ENCODE measurements at places on chromosomes 13 and 19. TPM values are rescaled to one million over a fixed set of nuclear protein-coding genes. Genes with fewer than 3 reads are reported as not detected.

- no peak for DNase-seq
Measured at GRCh38 chr13:113598081-113598410, 13.5 kb downstream of the TFDP1 start.

GRCh38 chr19:1675633-1676350 lies 23.4 kb upstream of the TCF3 start:
- DNase-seq: no peak

DNA sequence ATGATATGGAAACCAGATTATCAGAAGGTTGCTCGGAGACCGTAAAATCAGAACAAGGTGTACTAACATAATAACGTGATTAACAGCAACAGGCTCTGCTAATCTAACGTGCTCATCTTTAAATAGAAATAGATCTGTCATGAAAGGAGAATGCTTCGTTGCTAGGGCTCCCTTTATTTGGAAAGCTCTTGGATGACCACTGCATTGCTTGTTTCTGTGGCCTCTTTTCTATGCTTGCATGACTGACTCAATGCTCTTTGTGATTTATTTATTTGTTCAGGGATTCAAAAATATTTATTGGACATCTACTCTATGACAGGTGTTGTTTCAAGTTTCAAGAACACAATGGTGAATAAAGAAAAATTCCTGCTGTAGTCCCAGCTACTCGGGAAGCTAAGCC lies 22.3 kb upstream of the ZDHHC20 start:
- DNase-seq: no peak

DNA sequence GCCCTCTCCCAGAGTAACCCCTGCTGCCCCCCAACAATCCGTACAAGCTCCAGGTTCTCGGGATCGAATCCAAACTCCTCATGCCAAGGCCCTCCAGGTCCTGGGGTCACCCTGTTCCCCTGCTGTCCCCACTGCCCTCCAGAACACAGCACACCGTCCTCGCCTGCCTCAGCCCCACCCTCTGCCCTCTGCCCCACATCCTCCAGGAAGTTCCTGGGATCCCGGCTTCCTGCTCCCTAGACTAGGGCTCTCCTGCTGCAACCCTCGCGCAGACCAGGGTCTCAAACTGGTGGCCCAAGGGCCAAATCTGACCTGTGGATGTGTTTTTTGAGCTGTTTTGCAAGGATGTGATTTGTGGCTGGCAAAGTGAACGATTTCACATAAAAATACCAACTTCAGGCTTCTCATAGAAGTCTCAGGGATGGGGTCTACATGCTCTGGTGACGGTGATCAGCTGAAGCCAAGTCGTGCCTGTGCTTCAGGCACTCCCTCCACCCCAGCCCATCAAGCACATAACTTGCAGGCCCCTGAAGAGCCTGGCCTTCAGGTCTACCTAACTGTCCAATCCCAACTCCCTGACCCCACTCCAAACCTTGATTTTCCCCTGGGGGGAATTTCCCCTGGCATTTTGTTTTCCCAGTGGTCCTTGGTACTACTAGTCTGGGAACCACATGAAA lies 1.8 kb downstream of the RABAC1 start:
- no peak for DNase-seq

ZNF302 gene
- total RNA-seq: 11.9 TPM

Data from lung microvascular endothelial cell (primary cell).